Psoas muscle (tissue), 8 donors: ENCODE measurements at places on chromosomes 6 and 20. TPM values are rescaled to one million over a fixed set of nuclear protein-coding genes. Genes with fewer than 3 reads are reported as not detected.

The GPRC6A gene
- total RNA-seq: not detected

The C6orf132 gene
- 0.34 TPM for total RNA-seq

The TENT5A gene
- total RNA-seq: 4.3 TPM

The RBL1 gene
- total RNA-seq: 10.7 TPM

The VSX1 gene
- total RNA-seq: not detected

DNA sequence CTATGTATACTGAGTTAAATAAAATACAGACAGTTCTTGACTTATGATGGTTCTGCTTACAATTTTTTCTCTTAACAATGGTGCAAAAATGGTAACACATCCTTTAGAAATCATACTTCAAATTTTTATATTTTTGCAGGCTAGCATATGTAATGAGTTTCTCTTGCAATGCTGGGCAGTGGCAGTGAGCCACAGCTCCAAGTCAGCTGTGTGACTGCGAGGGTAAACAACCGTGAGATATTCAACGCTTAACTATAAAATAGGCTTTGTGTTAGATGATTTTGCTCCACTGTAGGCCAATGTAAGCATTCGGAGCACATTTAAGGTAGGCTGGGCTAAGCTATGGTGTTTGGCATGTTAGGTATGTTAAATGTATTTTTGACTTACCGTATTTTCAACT is 136.1 kb downstream of the PLCB4 start:
- DNase-seq: no peak

DNA sequence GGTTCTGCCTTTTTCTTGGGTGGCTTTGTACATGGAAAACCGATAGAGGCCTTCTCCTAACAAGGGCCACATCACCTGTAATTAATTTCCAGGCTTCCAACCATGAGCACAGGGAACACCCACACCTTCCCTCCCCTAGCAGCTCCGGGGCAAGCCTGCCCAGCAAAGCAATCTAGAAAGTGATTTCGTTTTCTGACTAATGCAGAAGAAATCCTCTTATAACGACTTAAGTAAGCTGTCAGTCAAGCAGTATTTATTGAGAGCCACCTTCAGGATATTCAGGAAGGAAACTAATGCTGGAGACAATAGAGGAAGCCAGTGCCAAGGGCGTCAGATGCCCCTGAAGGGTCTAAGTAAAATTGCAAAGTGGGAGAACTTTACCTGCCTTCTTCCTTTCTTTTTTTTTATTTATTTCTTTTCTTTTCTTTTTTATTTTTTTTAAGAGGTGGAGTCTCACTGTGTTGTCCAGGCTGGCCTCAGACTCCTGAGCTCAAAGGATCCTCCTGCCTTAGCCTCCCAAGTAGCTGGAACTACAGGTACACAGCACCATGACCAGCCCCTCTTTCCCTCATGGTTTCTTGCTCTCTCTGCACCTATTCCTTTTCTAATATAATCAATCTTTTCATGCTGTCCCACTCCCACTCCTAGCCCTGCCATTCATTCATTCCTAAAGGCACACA is 67.5 kb upstream of the MBOAT1 start:
- no peak for DNase-seq

GRCh38 chr20:23286346-23286745 is 64.2 kb upstream of the NXT1 start:
- DNase-seq: no peak

- DNase-seq: no peak
Measured at GRCh38 chr6:10793695-10794094, 44.6 kb downstream of the MAK start.

GRCh38 chr6:30985490-30985889 is 2.0 kb downstream of the MUC21 start:
- DNase-seq: no peak

DNA sequence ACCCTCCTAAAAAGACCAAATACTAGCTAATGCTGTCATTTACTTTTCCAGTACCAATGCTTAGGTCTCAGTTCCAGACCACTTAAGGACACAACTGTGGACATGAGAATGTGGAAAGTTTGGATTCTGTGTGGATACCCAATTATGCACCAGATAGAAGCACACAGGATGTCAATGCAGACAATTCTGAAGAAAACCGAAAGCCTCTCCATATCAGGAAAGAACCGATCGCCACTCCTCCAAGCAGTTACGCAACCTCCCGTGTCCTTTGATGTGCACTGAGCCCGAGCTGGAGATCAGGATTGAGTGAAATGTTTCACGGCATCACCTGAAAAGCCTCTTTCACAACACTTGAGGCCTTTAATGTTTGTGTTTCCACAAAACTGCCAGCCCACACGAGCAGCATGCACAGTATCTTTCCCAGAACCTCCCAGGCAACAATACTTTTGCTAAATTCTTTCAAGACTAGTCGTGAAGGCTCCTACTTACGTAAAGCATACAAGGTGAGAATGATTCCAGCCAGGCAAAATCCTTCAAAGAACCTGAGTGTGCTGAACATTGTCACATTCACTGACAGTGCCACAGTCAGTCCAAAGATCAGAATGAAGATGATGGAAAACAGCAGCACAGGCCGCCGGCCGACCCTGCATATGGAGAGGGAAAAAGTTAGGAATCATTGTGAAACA is 47.0 kb downstream of the SLC22A23 start:
- DNase-seq: no peak

DNA sequence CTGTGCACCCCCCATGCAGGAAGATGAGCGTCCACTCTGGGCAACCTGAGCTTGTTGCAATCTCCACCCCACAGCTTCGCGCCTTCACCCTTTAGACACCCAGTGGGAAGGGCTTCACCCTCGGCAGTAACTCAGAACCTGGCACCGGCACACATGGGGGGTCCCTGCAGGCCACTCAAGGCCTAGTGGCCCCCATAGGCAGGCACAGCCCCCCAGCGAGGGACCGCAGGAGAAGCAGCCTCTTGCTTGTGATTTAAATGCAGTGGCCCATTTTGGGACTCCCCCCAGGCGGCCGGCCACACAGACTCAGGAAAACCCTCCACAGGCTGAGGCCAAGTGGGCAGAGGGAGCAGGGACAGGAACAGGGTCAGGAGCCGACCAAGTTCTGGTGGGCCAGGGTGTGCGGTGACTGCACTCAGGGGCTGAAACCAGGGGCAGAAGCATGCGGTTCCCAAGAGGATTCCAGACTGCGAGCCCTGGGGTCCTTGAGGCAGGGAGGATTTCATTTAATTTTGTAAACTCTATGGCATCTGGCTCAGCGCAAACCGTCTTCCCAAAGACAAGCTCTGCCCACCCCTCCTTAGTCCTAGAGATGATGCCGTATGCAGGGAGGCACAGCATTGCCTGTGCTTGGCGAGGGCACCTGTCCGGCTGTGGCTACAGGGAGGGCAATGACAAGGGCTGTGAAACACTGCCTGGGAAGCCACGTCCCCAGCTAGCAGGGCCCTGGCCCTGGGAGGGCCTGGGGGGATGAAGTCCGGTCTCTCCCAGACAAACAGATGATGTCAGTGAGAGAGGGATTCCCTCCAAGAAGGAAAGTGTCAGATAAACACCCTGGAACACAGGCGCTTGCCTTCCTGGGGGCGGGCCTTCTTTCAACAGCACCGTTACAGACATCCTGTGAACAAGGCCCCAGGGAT is 52.9 kb upstream of the GPR31 start:
- DNase-seq: no peak

DNA sequence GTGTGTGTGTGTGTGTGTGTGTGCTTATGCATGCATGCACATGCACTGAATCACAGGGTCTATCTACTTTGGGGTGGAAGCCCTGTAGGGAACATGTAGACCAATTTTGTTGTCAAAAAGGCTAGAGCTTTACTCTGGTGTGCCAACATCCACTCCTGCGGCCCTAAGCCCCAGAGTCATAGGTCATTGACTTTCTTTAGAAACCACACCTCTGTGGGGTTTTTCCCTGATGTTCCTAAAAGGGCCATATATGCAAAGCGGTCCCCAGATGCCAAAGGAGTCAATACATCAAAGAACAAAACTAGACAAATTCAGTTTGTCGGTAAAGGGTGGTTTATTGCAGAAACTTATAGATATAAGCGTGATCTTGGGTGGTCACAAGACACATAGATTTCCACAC is 29.8 kb upstream of the SLC2A12 start:
- DNase-seq: no peak
